Activated naive CD4-positive, alpha-beta T cell treated with anti-CD3 and anti-CD28 coated beads, Interleukin-2, amount 50 U/mL, for 16 hours (primary cell): ENCODE measurements at places on chromosomes 16 and 17.

- DNase-seq: no peak
These were observed 313.6 kb downstream of the GRIN2A start for GRCh38 chr16:9868606-9869149.

DNA sequence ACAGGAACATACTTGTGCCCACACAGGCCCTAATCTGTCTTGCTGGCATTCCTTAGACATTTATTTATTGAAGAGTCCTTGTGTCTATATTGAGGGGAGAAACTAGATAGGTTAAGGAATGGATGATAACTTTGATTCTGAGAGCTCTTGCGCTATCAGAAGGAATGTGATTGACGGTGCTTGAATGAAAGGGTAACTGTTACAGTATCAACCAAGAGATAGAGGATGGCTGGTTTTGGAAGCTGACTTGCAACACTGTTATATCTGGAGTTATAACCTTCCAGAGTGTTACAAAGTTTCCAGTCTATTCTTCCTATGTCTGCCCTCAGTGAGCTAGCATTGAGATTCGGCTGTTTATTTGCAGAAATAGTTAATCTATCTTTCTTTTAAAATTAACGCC, 36.5 kb downstream of the PRKCA start:
- no peak for DNase-seq

GRCh38 chr16:81752225-81752875, 26.7 kb upstream of the PLCG2 start:
- no peak for DNase-seq

DNA sequence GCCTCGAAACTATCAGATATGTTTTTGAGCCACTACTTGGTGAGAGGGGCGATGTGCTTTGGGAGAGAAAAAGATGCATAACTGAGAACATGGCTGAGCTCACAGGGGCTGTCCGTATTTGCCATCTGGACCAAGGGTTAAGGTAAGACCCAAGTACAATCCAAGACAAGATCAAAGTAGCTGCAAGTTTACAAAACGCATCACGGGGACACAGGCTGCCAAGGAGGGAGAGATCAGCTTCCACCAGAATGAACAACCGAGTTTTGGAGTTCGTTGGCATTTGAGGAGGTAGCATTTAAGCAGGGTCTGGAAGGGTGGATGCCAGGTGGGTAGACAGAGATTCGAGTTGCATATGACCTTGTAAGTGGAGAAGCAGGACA, 2.2 kb downstream of the PITPNC1 start:
- no peak for DNase-seq

DNA sequence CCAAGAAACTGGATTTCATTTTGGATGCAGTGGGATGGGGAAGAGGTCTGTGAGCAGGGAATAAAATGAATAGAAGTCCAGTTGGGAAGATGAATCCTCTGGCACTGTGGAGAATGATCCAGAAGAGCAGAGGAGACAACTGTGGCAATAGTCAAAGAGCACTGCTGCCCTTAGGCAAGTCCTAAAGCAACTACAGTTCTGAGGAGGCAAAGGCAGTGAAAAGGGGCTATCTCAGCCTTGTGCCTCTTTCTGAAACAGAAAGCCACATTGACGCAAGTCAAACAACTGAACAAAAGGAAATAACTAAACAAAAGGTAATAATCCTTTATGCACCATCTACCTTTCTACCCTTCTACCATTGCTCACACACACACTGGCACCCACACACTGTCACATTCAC, 238.0 kb upstream of the AXIN2 start:
- no peak for DNase-seq

GRCh38 chr16:54397190-54397835, 110.7 kb upstream of the IRX3 start:
- no peak for DNase-seq

DNA sequence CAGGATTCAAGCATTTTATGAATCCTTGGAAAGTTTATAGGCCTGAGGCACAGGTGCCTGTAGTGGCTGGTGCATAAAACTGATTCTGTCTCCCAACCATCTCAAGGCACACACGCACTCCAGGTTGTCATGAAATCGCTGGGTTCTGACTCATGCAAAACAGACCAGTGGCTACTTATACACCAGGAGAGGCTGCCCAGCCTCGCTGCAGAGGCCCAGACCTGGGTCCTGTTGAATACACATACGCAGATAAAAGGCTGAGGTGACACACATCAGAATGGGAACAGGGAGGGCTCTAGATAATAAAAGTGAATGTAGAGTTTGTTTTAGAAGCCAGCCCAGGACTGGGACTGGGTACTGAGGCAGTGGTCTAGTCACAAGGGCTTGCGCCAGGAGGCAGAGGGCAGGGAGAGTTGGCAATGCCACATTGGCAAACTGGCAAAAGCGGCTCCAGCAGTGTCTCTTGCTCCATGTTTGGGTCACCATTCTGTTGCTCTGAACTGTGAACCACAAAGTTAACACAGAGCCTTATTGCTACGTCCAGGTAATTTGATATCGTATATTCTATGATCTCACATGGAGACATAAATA, 13.6 kb downstream of the OR1D5 start:
- no peak for DNase-seq

- DNase-seq: no peak
These were observed 60.3 kb downstream of the GRIN2A start for GRCh38 chr16:10121897-10122425.

DNA sequence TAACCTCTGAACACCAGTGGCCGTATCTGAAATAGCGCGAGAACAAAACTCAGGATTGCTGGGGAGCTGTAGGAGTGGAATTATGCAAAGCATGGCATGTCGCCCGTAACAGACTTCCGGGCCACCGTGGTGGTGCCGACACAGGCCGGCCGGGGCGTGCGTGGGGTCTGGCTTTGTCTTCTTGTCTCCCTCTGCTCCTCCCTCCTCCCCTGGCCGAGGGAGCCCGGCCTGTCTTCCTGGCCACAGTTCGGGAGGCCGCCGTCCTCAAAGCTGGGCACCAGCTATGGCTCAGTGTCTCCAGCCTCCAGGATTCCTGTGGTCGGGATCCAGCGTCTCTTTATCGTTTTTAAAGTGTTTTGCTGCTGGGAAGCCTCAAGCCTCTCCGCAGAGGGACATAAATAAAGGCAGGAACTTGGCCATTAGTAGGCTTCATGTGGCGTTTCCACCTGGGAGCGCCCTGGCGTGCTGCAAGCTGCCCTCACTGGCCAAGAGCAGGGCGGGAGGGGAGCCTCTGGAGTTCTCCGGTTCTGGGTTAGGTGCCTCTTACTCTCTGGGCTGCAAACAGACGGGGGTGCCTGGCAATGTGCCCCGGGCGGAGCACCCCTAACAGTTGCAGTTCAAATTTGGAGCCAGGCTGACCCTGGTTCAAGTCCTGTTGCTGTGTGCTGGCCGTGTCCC, 22.0 kb upstream of the NPTX1 start:
- DNase-seq: no peak

GRCh38 chr17:1322480-1322879, 43.0 kb downstream of the TRARG1 start:
- DNase-seq: no peak

DNA sequence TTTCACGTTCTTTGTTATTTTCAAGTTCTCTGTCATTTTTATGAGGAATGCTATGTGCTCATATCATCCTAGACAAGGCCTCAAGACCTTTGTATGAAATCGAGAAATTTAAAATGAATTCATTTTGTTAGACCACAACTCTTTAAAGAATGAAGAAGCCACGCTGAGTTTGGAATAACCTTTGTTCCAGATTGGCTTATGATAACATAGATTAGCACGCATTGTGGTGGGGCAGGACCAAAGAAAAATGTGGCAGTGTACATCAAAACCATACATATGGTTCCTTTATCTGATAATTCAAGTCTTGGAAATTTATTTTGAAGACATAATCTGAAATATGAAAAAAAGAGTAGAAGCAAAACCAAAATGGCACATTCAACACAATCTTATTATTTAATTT, 2.2 kb downstream of the HSD17B2 start:
- no peak for DNase-seq
